ENCODE measurements at places on chromosomes 6 and 20. TPM values are rescaled to one million over a fixed set of nuclear protein-coding genes. Genes with fewer than 3 reads are reported as not detected.

DNA sequence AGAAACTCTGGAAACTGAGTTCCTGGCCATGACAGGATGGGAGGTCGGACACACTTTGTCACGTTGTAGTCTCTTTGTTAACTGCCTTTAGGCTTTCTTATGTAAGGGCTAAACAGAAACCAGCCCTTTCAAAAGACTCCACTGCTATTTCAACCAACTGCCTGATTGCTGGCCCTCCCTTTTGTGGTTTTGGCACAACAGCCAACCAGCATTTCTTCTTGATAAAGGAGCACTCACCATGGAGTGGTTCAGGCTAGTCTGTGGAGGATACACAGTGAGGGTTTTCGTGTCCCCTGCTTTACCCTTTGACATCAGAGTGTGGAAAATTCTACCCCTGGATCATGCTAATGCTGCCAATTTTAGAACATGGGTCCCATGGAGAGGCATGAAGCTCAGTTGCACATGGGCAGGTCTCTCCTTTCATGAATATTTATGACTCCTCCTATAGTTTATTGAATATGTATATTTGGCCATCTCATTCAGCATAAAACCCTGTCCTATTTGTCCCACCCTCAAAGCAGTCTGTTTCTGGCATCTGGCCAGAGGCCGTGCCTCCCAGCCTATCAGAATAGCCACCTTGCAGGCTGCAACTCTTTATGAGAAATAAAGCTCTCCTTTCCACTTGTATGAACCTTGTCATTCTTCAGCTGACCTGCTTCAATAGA lies 148.3 kb downstream of the HS3ST5 start:
- H3K4me1 ChIP-seq = no peaks in the 10 kb centered on the region
- no peak overlapping the region for H3K27ac ChIP-seq

GRCh38 chr6:28370440-28370839 lies 20.7 kb downstream of the ZKSCAN3 start:
- no peak for DNase-seq
- H3K4me1 ChIP-seq = no peaks in the 10 kb centered on the region
- H3K4me3 ChIP-seq = no peak overlapping the region
- no peak overlapping the region for H3K27ac ChIP-seq
- H3K36me3 ChIP-seq = peaks cover 13% of the 10 kb centered on the region

DNA sequence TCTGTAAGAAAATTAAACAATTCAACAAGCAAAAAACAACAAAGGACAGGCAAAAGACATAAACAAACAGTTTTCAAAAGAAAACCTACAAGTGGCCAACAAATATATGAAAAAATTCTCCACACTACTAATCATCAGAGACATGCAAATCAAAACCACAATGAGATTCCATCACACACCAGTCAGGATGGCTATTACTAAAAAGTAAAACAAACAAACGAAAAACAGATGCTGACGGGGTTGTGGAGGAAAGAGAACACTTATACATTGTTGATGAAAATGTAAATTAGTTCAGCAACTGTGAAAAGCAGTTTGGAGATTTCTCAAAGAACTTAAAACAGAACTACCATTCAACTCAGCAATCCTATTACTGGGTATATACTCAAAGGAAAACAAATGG lies 537.6 kb downstream of the HDGFL1 start:
- no peaks in the 10 kb centered on the region for H3K4me1 ChIP-seq
- H3K36me3 ChIP-seq = no peaks in the 10 kb centered on the region
- H3K4me3 ChIP-seq = no peak overlapping the region
- no peaks in the 10 kb centered on the region for H3K27me3 ChIP-seq

OR2H1 gene
- total RNA-seq = not detected

DNA sequence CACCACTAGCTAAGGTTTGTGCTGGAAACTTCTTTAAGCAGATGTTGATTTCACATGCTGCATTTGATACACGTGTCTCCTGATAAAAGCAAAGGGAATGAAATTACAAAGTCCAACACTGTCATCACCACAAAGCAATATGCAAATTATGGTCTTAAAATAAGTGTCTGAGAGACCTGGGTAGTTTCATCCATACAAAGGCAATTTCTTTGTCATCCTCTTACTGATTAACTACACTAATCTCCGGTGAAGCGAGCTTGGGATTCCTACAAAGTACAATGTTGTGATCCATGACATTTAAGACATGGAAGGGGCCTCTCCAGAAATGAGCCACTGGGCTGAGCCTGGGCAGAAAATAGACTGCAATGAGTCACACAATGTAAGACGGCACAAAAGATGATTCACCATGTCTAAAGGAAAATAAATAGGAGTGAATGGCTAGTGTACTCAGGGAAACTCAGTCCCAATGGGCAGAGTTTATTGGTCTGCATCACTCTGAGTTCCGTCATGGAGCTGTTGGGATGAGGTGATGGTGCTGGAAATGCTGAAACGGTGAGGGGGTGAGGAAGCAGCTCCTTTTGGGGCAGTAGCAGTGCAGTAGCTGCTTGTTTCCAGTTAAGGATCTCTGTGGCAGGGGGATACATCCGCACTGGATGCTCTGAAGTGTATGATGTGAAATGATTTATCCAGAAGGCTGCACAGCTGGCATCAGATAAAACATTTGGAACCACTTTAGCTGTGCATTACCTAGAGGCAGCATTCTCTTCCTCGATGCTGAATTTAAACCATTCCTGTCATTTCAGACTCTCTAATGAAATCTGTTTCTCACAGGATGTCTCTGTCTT lies 103.3 kb downstream of the IBTK start:
- no peak overlapping the region for H3K4me3 ChIP-seq
- peaks cover 1% of the 10 kb centered on the region for H3K27me3 ChIP-seq
- H3K4me1 ChIP-seq = no peaks in the 10 kb centered on the region
- H3K36me3 ChIP-seq = no peaks in the 10 kb centered on the region
- no peak overlapping the region for H3K27ac ChIP-seq

DNA sequence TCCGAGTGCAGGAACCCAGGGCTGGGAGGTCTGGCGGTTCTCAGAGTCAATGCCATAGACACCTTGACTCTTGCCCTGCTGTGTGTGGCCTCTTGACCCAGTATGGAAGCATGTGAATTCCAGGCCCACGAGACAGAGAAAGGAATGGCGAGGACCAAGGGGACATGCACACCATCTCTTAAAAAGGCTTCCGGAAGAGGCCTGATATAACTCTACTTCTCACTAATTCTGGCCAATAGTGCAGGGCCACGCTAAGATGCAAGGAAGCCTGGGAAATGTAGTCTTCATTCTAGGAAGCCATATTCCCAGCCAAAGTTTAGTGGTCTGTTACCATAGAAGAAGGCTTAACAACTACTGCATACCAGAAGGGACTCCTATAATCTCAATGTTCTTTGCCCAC lies 177.0 kb upstream of the KCNG1 start:
- H3K4me1 ChIP-seq = no peaks in the 10 kb centered on the region
- no peak for DNase-seq
- H3K36me3 ChIP-seq = no peaks in the 10 kb centered on the region
- H3K27me3 ChIP-seq = peaks cover 9% of the 10 kb centered on the region
- H3K27ac ChIP-seq = no peak overlapping the region
